ENCODE measurements at places on chromosomes 11 and 22. TPM values are rescaled to one million over a fixed set of nuclear protein-coding genes. Genes with fewer than 3 reads are reported as not detected.
A peak's percentile ranks its signal among the peaks of the same experiment; 100 is the strongest.

- no peak overlapping the region for H3K27ac ChIP-seq
- no peaks in the 10 kb centered on the region for H3K36me3 ChIP-seq
- no peaks in the 10 kb centered on the region for H3K27me3 ChIP-seq
- no peak for DNase-seq
These were observed 49.0 kb upstream of the TTC12 start for GRCh38 chr11:113265362-113265761.

DNA sequence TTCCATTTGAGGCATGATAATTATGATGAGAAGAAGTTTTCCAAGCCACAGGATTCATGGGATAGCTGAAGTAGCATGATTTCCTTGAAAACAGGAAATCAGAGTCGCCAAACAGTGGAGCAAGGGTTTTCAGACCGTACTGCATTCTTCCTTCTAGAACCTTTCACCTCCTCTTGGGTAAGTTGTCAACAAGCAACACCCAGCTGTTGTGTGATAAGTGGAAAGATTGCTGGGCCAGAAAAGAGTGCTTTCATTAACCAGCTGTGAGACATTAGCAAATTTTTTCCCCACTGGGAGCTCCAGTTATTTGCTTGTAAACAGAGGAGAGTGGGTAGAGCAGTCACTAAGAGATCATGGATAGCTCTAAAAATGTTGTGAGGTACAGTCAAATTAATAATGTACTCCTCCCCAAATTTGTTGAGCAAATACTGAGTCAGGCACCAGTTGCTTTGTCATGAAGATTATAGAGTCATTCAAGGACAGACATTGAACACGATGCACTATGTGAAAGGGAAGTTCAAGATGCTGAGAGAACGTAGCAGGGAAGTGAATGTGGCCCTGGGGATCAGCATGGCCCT is 11.7 kb upstream of the MPEG1 start:
- no peaks in the 10 kb centered on the region for H3K36me3 ChIP-seq
- DNase-seq: no peak
- peak overlapping the region; percentile 36 for H3K27ac ChIP-seq
- no peaks in the 10 kb centered on the region for H3K27me3 ChIP-seq

- no peak overlapping the region for H3K27ac ChIP-seq
- H3K4me1 ChIP-seq: no peaks in the 10 kb centered on the region
- peaks cover 14% of the 10 kb centered on the region for H3K36me3 ChIP-seq
- no peaks in the 10 kb centered on the region for H3K27me3 ChIP-seq
These were observed 1.9 kb upstream of the THAP7 start for GRCh38 chr22:21003782-21004181.

DNA sequence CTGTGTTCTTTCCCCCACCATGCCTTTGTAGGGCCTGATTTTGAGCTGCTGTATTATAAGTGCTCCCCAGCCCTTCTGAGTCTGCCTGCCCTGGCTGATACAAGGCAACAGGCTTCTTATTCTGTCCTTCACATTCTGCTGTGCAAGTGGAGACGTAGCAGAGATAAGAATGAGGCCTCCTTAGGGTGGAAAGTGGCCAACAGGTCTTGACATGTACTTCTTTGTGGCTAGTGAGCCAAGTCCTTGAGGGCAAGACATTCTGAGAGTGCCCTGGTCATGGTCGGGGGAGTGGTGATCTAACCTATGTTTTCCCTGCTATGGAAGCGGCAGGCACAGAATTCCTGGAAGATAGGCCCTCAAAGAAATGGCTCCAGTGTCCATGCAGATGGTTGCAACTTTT is 235.7 kb upstream of the CADM1 start:
- no peak overlapping the region for H3K27ac ChIP-seq
- no peaks in the 10 kb centered on the region for H3K27me3 ChIP-seq
- no peak overlapping the region for H3K4me3 ChIP-seq
- no peaks in the 10 kb centered on the region for H3K36me3 ChIP-seq

GRCh38 chr11:29448246-29448877 is 568.5 kb downstream of the KCNA4 start:
- no peaks in the 10 kb centered on the region for H3K27me3 ChIP-seq
- no peak for DNase-seq
- H3K27ac ChIP-seq: no peak overlapping the region
- no peak overlapping the region for H3K4me3 ChIP-seq
- no peaks in the 10 kb centered on the region for H3K4me1 ChIP-seq

GRCh38 chr11:70073871-70074371 is 4.2 kb upstream of the ANO1 start:
- H3K27ac ChIP-seq: peak overlapping the region; percentile 41
- DNase-seq: peak; percentile 77
- no peaks in the 10 kb centered on the region for H3K27me3 ChIP-seq
- H3K36me3 ChIP-seq: no peaks in the 10 kb centered on the region

- H3K4me3 ChIP-seq: no peak overlapping the region
- no peaks in the 10 kb centered on the region for H3K4me1 ChIP-seq
- no peaks in the 10 kb centered on the region for H3K27me3 ChIP-seq
- DNase-seq: no peak
These were observed 62.1 kb downstream of the GRK3 start for GRCh38 chr22:25626624-25626990.

GRCh38 chr11:115112754-115113153 is 391.5 kb downstream of the CADM1 start:
- H3K27ac ChIP-seq: no peak overlapping the region
- no peaks in the 10 kb centered on the region for H3K36me3 ChIP-seq
- DNase-seq: no peak
- no peaks in the 10 kb centered on the region for H3K4me1 ChIP-seq
- no peak overlapping the region for H3K4me3 ChIP-seq

The KRTAP5-7 gene
- total RNA-seq: not detected

The SIK2 gene
- 28.0 TPM for total RNA-seq

The ZBTB16 gene
- total RNA-seq: 101 TPM

The PNPLA3 gene
- total RNA-seq: 0.16 TPM

The MOGAT2 gene
- not detected for total RNA-seq

The TENM4 gene
- 0.98 TPM for total RNA-seq

Data from right atrium auricular region (tissue), 2 donors.